T-helper 1 cell (primary cell): ENCODE measurements at places on chromosomes 5 and 9.

- no peak for DNase-seq
Measured at GRCh38 chr5:173774271-173774761, 113.8 kb upstream of the CPEB4 start.

- DNase-seq = no peak
Measured at GRCh38 chr5:74538206-74538661, 102.3 kb downstream of the ENC1 start.

GRCh38 chr9:137306850-137307254 lies 4.8 kb upstream of the NRARP start:
- no peak for DNase-seq

DNA sequence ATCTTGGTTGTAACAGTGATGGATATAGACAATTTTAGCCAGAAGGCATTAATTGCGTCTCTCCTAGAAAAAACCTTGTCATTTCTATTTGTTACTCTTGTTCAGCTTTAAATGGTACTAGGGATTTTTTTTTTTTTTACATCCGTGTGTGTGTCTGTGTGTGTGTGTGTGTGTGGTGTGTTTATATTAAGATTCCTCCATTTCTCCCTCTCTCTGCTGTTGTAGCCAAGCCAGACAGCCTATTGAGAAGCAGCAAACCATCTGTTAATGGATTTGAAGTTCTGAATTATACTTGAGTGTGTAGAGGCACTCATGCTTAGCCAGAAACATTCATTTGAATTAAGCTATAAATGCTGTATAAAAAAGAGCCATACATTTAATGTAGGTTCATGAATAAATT lies 72.3 kb downstream of the SLF1 start:
- no peak for DNase-seq

GRCh38 chr5:133026664-133027153 lies 360 bp upstream of the ZCCHC10 start:
- no peak for DNase-seq

GRCh38 chr5:82058710-82059109 lies 86.9 kb downstream of the ATG10 start:
- no peak for DNase-seq

DNA sequence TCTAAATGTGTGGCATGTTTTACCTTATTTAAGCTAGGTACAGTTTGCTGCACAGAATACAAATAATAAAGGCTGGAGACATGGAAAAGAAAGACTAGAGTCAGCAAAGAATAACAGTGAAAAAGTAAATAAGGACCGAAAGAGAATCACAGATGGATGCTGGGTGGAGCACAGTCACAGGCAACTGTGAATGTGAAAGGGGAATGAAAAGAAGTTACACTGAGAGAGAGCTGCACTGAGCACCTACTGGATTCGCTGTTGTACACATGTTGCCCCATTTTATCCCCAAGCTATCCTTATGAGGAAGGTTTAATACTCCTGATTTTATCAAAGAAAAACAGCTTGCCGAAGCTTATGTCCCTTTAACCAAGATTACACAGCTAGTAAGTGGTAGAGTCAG lies 165.4 kb upstream of the RGMB start:
- DNase-seq = no peak

GRCh38 chr5:36363744-36364143 lies 62.0 kb upstream of the RANBP3L start:
- DNase-seq = no peak

- DNase-seq = no peak
Measured at GRCh38 chr5:32687499-32687831, 23.7 kb upstream of the NPR3 start.

- no peak for DNase-seq
Measured at GRCh38 chr9:79970146-79970425, 398.3 kb downstream of the TLE4 start.
